Activated CD8-positive, alpha-beta T cell treated with anti-CD3 and anti-CD28 coated beads for 36 hours (primary cell): ENCODE measurements at places on chromosomes 2 and 18. TPM values are rescaled to one million over a fixed set of nuclear protein-coding genes. Genes with fewer than 3 reads are reported as not detected.

The TBC1D8 gene
- total RNA-seq, result 3.2 TPM

The SLC11A1 gene
- total RNA-seq, result 0.23 TPM

The LAMA3 gene
- total RNA-seq, result 0.05 TPM

The PHOSPHO2 gene
- 3.2 TPM for total RNA-seq

The ASB18 gene
- total RNA-seq, result not detected

The CAPN10 gene
- 29.1 TPM for total RNA-seq
